Activated CD4-positive, alpha-beta T cell treated with anti-CD3 and anti-CD28 coated beads, Interleukin-2, amount 50 U/mL, for 48 hours (primary cell): ENCODE measurements at places on chromosomes 4 and X.

DNA sequence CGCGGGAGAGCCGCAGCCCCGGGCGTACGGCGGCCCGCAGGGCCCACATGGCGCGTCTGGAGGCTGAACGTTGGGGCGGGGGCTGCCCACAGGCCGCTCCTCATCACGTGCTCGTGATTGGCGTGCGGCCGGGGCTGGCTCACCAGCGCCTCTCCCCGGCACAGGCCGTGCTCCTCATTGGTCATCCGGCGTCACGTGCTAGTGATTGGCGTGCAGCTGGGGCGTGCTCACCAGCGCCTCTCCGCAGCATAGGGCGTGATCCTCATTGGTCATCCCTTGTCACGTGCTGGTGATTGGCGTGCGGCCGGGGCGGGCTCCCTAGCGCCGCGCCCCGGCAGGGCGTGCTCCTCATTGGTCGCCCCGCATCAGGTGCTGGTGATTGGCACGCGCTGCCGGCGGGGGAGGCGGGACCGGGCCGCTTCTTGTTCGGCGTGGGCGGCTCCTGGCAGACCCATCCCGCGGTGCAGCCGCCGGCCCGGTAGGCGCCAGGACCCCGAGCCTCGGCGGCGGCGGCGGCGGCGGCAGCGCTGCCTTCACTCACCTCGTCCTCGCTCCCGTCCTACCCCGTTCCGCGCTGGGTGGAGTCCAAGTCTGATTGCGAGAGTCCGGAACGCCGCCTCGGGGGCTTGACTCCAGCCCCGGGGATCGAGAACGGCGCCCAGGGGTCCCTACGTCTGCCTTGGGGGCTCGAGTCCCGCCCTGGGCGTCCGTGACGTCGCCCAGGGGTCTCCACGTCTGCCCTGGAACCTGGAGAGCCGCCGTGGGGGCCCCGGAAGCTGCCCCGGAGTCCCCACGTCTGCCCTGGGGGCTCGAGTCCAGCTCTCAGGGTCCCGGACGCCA lies at the start of gene GTPBP6:
Gene GTPBP6 (minus strand): TSS at position 58 of the 840 bp plus-strand sequence. CDS start 9 bp downstream, at position 49.
- peak; percentile 97 for DNase-seq

DNA sequence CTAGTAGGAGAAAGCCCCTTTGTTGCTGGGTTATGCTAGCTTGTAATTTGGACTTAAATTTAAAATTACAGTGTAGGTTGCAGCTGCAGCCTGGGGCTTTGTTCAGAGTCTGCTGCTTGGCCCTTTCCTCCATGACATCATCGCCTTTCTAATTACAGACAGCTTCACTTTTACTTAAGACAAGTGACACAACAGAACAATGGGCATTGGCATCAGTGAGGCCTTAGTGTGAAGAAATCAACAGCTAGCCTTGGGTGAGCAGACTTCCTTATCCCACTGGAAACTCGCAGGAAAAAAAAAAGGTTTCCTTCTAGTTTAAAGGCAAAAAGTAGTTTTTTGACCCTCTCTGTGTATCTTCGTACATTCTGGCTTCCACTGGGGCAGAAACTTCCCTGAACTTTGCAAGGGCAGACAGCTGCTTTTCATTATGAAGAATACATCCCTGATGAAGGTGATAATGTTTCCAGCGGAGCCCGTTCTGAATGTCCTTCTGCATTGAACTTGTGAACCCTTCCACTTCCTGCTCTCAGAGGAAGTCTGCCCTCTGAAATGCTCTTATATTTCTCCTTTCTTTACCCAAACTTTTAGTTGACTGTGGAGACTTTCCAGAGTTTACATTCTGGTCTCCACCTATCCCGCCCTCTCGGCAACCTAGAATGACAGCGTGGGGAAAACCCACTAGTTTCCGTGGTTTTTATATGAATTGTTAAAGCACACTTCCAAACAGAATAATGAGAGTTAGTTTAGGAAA lies 123.2 kb upstream of the FAM9C start:
- DNase-seq: peak; percentile 6

DNA sequence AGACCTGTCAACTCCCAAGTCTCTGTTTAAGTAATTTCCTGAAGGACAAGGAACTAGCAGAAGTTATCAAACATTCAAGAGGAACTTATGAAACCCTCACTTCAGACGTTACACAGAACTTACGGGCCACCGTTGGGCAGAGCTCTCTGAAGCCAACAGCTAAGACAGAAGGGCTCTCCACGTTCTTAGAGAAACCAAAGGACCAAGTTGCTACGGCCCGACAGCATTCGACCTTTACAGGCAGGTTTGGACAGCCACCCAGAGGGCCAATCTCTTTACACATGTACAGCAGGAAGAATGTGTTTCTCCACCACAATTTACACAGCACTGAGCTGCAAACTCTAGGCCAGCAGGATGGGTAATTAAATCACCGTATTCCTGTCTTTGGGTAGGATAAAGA lies 705.1 kb upstream of the GRID2 start:
- no peak for DNase-seq

GRCh38 chrX:130165181-130165702 lies 399 bp downstream of the AIFM1 start:
- no peak for DNase-seq

- no peak for DNase-seq
Observed at GRCh38 chr4:117164338-117164737, 79.0 kb upstream of the TRAM1L1 start.

- DNase-seq: no peak
Observed at GRCh38 chrX:40329616-40330015, 231.9 kb upstream of the BCOR start.

- DNase-seq: no peak
Observed at GRCh38 chrX:139640259-139640658, 67.7 kb downstream of the MCF2 start.

DNA sequence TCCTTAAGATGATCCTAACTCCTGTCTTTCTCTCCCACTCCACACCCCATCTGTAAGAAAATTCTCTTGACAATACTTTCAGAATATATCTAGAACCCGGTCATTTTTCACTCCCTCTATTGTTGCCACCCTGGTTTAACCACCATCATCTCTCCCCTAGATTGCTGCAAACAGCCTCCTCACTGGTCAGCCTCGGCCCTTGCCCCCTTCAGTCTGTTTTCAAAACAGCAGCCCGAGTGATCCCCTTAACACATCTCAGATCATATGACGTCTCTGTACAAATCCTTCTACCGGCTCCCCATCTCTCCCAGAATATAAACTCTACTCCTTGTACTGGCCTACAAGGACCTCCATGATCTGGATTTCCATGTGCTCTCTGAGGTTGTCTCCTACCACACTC lies 35.2 kb upstream of the F9 start:
- no peak for DNase-seq

DNA sequence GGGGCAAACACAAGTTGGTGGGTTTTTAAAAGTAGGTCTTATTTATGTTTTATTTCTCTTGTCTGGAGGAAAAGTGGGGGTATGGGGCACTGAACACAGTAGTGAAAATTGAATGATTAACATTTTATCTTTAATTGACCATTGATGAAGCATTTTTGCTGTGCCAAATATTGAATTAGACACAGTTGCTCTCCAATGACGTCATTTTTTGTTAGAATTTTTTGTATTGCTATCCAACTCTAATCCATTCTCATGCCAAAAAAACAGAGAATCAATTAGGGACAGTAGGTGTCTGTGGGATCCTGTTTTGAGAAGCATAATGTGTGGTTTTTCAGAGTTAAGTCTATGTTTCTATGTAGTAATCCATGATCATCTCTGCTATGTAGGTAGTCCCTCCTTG lies 1032.8 kb downstream of the STPG2 start:
- no peak for DNase-seq

- DNase-seq: no peak
Observed at GRCh38 chr4:120844528-120844921, 78.0 kb downstream of the PRDM5 start.

DNA sequence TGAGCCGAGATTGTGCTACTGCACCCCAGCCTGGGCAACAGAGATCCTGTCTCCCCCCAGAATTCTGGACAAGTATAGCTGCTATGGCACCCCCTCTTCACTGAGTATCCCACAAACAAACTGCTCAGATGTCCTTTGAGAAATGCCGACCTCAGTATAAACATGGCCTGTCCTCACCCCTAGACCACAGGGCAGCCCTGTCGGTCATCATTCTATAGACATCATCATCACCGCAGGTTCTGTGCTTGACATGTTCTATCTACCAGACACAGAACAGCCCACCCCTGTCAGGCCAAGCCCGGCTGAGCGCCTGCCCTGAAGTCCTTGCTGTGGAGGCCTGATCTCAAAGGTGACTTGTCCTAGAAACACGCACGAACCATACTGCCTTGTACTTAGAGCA lies 232.9 kb downstream of the DHRSX start:
- no peak for DNase-seq

DNA sequence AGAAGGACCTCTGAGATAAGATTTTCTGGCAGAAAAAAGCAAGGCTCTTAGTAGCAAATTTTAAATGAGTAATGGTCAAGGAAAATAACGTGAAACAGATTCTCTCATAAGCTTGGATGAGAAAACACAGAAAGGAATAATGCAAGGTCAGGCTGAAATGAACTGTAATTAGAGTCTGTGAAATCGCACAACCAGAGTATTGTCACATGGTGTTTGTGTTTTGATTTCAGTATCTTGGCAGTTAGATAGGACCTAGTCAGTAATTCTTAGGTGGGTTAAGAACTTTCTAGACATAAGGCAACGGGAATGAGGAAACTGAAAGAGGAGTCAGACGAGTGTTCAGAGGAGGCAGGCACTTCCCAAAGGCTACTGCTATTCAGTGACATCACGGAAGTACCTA lies 34.6 kb downstream of the LIMCH1 start:
- DNase-seq: no peak

DNA sequence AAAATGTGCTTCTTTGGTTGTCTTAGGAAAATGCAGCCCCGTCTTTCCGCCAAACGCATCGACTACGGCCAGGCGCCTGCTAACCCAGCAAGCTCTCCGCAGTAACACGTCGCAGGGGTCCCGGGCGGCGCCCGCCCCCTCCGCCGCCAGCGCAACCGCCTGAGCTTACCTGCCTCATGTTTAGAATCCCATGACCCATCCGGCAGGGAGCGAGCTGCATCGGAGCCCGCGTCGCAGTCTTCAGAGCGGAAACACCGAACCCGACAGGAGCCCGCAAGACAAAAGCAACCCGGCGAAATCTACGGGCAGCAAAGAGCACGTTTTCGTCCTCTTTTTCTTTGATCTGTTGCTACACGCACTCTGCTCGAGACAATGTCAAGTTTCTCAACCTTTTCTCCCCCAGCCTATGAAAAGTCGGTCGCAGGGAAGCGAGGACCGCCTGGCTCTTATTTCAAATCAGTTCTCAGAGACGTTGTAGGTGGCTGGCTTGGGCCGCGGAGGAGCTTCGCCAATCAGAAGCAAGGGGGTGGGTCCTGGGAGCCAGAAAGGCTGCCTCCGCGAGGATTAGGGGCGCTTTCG lies at the start of gene MID1:
Gene MID1 (minus strand): TSS at position 465 of the 579 bp plus-strand sequence. CDS start 53,038 bp downstream, outside the sequence.
- DNase-seq: peak; percentile 1

DNA sequence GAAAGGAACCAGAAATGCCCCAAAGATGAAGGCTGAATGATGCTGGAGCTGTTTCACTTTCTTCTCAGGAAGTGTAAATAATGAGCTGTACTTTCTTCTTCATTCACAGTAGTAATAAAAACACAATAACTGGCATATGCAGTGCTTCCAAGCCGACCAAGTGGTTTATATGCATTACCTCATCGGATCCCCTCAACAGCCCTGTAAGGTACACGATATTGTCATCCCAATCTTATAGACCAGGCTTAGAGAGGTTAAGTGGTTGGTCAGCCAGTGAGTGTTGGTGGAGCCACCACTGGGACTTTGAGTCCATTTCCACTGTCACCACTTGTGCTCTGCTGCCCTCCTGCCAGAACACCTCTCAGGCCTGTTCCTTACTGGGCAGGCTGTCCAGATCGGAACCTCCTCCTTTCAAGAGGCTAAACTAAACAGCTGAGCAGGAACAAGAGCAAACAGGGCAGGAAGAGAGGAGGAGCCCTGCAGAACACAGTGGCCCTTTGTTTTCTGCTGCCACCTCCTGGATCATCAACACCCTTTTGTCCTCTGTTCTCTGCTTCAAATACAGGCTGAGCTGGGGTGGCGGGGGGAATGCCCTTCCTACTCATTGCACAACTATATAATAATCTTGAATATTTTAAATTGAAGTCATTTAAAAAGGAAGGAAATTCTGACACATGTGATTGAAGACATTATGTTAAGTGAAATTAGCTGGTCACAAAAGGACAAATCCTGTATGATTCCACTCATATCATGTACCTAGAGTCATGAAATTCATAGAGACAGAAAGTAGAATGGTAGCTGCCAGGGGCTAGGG lies 112.5 kb upstream of the ATP6AP2 start:
- DNase-seq: peak; percentile 55

- peak; percentile 31 for DNase-seq
Observed at GRCh38 chr4:185143601-185143969, 519 bp downstream of the SLC25A4 start.

DNA sequence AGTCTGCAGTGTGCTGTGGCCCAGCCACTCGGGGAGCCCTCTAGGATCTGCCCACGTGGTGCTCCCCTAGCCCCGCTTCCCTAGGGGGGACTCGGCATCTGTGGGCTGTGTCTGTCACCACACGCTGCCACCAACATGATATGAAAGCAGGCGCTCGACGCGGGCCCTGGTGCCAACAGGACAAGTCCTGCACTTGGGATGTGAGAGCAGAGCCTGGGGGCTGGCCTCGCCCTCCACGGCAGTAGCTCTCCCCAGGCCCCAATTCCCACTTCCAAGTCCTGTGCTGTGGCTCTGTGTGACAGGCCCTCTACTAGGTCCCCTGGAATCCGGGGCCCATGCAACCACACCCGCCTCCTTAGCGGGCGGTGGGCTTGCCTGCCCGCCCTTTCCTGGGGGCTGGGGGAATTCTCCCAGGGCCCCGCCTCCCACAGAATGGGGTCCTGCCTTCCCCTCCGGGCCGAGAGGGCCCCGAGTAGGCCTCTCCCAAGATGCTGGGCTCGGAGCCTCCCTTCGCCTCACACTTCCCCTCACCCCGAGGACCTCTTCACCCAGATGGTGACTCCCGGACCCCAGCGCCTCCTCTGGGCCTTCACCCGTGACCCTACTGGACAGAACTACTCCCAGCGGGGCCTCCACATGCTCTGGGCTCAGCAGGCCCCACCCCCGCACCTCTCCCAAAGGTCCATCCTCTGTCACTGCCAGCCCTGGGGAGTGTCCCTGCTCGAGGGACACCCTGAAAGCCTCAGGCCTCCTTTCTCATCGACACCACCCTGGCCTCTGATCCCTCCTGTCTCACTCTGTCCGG lies 11.2 kb downstream of the LRPAP1 start:
- no peak for DNase-seq

GRCh38 chrX:149531599-149531998 lies 9.2 kb upstream of the EOLA1 start:
- DNase-seq: no peak

DNA sequence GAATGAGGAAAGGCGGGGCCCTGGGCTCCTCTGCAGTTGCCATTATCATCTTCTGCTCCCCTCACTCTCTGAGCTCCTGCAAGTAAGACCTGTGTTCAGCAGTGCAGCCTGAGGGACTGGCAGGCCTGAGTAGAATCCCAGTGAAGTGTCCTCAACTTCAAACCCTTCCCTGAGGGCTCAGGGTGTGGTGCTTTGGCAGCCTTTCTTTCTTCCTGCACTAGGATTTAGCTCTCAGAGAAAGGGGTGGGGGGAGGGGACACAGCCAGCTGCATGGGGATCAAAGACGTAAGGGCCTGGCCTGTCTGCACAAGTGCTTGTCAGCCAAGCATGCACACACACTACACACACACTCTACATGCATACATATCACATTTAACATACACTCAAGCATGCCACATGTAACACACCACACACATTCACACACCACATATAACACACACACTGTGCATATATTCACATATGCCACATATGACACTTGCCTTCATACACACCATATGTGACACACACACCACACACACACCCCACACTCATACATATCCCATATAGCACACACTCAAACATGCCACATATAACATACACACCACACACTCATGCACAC lies 223.4 kb upstream of the RPL34 start:
- no peak for DNase-seq

- DNase-seq: no peak
Observed at GRCh38 chr4:98352940-98353339, 91.8 kb downstream of the RAP1GDS1 start.
